ENCODE measurements at places on chromosomes 1 and 21.

DNA sequence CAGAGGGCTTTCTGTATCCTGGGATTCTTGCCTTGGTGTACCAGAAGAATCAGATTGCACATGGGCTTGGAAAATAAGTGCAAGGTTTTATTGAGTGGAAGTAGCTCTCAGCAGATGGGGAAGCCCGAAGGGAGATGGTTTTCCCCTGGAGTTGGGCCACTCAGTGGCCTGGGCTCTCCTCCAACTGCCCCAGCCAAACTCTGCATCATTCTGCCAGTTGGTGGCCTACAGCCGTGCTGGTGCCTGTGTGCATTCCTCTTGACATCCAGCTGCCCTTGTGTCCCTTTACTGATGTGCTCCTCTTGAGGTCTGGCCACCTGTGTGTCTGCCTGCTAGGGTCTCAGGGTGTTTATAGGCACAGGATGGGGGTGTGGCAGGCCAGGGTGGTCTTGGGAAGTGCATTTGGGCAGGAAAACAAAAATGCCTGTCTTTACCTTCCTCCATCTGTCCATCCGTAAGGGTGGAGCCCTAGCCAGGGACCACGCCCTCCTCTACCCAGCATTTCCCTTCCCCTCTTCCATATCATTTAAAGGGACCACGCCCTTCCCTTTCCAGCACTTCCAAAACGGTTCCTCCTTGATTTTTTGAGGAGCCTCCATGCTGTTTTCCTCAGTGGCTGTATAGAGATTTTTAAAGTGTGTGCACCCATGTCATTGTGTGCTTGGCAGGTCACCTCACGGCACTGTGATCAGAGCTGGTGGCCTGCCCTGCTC is 18.9 kb downstream of the SNAP47 start:
- DNase-seq = no peak

DNA sequence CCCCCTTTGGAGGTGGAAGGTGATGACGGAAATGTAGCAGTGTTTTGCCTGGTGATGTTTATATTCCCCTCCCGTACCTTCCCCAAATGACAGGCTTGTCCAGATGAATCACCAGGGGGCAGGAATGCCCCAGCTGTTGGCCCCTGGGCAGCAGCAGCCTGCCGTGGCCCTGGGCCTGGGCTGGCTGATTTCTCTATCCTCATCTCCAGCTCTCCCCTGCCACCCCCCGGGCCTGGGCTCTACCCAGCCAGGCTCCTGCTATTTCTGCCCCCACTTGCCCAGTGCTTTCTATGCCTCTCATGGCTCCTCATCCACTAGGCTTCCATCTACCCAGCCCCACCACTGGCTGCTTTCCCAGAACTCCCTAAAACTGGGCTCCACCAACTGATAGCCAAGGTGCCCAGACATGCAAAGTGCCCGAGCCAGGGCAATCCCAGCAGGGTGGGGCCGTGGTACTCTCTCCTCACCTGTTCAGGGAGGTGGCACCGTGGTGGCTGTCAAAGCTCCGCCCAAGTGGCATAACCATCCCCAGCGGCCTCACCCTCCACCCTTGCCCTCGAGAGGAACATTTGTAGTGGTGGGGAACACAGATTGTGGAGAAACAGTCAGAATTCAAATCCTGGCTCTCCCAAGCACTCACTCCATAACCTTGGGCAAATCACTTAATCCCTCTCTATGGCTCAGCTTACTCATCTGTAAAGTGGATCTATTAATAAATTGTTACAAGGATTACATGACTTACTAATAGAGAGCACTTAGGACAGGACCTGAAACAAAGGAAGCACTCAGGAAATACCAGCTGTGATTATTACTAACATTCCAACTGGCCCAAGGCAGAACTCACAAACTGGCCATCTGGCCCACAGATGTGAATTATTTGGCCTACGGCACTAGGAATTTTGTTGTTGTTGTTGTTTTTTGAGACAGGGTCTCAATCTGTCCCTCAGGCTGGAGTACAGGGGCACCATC is 12.8 kb upstream of the ECE1 start:
- DNase-seq = no peak

GRCh38 chr1:213394837-213395236 is 343.8 kb downstream of the RPS6KC1 start:
- no peak for DNase-seq

DNA sequence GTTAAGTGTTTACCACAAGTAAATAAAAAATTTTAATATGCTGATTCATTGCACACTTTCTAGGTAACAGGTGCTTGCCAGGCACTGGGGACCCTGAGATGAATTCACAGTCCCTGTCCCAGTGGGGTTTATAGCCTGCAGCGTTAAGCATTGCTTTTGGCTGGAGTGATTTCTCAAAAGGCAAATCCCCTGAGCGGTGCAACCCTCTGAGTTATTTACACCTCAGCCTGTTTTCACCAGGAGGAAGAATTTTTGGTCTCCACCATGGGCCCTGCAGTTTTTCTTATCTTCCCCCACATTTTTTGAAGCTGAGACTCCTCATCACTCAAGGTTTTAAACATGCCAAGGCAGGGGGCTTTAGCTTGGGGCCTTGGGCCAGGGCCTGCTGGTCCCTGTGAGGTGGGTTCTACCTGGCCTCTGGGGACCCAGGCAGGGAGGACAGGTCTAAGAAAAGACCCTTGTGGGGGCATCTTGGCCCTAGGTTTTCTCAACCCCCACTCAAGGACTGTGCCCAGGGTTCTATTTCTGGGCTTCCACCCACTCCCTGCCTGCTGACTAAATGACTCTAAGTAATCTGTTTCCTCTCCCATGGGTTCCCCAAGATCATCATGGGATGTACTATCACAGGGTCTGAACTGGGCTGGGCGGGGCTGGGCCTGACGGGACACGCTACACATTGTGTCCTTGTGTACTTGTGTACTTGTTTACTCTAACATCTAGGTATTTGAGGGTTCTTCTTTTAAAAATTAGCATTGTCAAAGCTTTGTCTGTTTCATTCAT is 10.2 kb upstream of the CHIT1 start:
- DNase-seq = no peak

DNA sequence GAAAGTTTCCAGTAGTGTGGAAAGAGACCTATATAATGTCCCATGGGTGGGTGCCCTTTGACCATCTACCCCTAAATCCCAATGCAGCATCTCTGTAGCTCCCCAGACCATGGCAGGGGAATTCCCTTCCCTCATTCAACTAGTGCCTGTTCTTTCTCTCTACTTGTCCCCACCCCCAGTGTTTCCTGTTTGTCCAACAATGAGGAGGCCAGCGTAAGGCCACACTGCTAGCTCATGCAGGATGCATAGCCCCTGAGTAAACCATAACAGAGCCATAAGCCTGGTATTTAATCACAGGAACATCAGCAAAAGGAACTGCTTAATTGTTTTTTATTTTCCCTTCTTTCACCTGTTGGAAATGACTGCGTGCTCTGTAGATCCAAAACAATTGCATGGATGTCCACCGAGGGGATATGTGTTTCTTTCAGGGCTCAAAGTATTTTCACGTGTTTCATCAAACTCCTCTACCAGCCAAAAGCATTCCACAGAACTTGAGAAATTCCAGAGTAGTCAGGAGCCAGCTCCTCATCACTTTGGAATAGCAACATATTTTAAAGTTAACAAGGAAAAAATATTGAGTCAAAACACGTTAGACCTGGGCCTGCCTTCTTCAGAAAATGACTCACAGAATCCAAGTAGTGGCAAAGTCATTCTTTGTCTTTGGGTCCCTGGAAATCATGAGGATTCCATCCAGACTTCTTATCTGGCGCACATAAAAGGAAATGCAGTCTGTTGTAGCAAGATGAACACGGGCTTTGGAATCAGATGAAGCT is 162.5 kb upstream of the SGIP1 start:
- DNase-seq = no peak

- DNase-seq = no peak
Measured at GRCh38 chr1:164880199-164880598, 321.2 kb downstream of the PBX1 start.

GRCh38 chr1:179549368-179549700 is 26.4 kb downstream of the NPHS2 start:
- DNase-seq = no peak

- no peak for DNase-seq
Measured at GRCh38 chr1:24126018-24126671, 14.2 kb upstream of the MYOM3 start.

DNA sequence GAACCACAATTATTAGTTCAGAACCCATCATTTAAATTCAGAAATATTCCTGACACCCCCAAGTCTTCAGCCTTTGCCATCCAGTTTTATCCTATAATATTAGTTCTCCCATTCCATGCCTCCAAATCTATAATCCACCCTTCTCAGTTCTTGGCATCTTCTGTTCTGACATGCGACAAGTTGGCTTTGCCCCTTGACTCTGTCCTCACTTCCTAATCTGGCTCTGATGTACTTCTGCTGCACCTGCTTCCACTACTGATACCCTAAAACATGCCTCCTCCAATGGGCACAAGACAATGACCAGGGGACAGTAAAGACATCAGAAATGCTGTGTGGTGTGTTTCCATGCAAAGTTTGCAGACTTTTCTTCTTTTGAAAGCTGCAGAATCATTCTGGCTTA is 17.1 kb upstream of the FBXO28 start:
- DNase-seq = no peak

- DNase-seq = no peak
Measured at GRCh38 chr1:31108861-31109260, 43.3 kb upstream of the PUM1 start.

DNA sequence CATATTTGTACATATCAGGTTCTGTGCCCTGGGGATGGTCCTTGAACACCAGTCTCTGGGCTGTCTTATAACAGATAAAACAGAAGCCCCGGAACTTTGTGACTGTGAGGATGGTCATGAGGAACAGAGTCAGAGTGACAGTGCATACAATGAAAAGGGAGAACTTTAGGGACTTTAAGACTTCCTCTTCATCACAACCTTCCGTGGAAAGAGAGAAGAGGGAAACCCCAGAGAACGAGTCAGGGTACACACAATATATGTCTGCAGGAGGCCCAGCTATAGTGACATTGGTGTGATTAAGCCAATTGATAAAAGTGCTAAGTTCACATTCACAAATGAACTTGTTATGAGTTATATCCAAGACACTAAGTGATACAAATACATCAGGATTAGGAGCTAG is 32.1 kb downstream of the TLR5 start:
- DNase-seq = no peak

GRCh38 chr1:6106977-6107376 is 61.3 kb downstream of the KCNAB2 start:
- DNase-seq = no peak

GRCh38 chr1:23169727-23170335 is 1.2 kb upstream of the LUZP1 start:
- no peak for DNase-seq
